ENCODE measurements at places on chromosomes 7 and 10.

GRCh38 chr7:23184709-23185359 lies 3.0 kb downstream of the NUP42 start:
- no peak for DNase-seq

DNA sequence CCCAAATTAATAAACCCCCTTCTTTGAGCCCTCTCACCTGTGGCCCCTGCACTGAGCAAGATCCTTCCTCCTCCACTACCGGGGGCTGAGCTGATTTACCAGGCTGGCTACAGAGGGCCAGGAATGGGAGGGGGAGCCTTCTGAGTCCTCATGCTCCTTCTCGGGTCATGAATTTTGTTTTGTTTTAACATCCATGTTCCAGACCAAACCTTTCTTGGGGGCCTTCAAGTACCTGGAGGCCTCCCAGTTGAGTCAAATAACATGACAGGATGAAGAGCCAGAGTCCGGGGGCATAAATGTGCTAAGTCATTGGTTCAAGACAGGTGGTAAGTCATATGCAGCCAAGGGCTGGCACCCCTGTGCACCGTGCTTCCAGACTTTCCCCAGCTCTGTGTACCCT lies 39.6 kb downstream of the AFAP1L2 start:
- DNase-seq: no peak

- DNase-seq: peak; percentile 29
Measured at GRCh38 chr10:133334503-133335245, 2.0 kb downstream of the CALY start.

DNA sequence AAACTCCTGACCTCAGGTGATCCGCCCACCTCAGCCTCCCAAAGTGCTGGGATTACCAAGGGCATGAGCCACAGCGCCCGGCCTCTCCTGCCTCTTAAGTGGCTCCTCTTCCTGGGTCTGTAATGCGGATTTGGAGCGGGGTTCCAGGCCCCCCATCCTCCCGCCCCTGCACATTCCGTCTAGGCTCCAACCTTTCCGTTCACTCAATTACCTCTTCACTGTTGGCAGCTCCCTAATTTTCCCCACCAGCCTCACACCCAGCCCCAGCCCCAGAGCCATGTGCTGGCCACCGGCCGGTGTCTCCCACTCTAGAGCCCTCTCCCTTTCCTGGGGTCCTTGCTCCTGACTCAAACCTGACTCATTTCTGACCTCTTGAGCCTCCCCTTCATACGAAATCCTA lies 16.6 kb downstream of the ASB13 start:
- DNase-seq: no peak

DNA sequence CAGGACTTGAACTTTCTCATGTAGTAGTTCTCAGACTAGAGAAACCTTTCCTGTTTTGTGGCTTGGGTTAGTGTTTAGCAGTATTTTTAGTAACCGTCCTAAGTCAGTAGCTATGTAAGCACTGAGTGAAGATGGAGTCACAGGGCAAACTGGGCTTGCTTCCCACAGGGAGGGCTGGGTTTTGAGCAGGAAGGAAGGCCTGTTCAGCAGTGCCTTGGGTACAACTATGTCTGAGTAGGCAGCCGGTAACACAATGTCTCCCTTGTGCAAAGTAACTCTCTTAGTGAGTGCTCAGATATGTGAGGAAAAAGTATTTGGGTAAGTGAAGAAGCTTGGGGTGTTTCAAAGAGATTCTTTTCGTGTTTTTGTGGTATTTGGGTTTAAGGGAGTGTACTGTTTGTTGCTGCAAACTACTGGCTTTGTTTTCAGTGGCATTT lies 96.4 kb downstream of the CCSER2 start:
- DNase-seq: no peak

DNA sequence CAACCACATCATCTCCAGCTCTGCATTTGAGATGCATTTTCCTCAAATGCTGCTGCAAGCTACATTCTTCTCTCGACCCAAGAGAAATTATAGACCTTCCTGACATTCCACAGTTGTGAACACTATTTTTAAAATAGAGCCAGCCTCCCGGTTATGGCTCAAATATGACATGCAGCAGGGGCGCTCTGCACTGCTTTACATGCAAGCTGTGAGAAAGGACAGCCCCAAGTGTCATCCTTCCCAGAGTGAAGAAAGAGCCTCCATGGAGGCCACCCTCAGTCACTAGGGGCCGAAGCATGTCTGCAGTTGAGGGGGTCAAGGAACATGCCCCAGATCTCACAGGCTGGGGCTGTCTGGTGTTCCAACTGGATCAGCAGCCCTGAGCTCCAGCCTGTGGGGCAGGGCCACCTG lies 63.9 kb upstream of the CHST15 start:
- DNase-seq: no peak

GRCh38 chr7:33486633-33487032 lies 357.3 kb downstream of the BBS9 start:
- no peak for DNase-seq

DNA sequence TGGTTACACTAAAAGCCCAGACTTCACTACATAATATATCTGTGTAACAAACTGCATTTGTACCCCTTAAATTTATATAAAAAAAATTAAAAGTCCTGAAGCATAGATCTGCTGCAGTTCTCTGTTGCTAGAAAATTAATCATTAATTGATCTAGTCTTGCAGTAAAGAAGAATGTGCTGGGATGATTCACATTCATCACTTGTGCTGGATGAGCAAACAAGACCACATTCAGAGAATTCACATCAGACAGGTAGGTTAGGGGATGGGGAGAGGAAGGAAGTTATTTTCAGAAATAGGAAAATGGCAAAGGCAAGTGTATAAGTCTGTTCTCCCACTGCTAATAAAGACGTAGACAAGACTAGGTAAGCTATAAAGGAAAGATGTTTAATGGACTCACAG lies 1019.0 kb downstream of the KCNMA1 start:
- no peak for DNase-seq

DNA sequence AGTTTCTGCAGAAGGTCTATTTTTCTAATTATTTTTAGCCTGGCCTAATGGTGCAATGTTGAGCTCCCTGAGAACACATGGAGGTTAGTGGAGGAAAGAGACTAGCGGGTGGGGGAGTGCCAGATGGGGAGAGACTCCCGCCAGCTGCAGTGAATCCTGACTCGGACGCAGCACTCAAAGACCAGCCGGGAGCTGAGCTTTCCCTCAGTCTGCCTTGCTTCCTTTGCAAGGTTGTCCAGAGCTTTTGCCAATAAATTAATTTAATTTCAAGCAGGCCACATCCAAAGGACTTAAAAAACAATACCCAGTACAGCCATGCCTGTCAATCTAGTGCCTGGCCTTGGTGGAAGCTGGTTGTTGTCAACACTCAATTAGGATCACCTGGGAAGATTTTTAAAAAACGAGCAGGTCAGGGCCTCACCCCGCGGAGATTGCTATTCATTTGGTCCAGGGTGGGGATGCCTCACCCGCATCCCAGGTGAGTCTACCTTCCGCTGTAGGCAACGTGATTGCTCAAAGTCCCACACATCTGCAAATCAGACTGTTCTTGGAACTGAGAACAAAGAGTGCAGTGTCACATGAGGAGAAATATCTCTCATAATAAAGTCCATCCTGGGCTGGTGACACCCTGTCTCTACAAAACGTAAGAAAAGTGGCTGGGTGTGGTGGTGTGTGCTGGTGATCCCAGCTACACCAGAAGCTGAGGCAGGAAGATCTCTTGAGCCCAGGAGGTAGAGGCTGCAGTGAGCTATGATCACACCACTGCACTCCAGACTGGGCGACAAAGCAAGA lies 4.0 kb downstream of the CLRN3 start:
- no peak for DNase-seq

- no peak for DNase-seq
Measured at GRCh38 chr7:2490181-2490651, 14.0 kb upstream of the GRIFIN start.

GRCh38 chr7:6615723-6616555 lies 529 bp downstream of the ZNF853 start:
- no peak for DNase-seq

DNA sequence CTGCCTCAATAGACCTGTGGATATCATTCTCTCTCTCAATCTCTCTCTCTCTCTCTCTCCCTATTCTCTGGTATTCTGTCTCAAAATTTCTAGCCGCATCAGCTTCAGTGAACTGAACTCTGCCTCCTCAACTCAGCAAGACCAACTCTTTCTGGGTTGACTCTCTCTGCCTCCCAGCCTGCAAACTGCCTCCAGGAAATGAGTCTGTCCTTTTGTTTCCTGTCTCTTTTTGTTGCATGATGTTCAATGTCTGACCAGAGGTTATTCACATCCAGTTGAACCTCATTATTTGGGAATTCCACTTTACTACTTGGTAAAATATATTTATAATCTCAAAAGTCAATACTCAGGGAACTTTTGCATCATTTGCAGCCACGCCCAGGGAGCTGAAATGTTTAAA lies 682.7 kb upstream of the FZD8 start:
- DNase-seq: no peak

GRCh38 chr10:29987471-29987870 lies 71.9 kb downstream of the JCAD start:
- DNase-seq: no peak

- no peak for DNase-seq
Measured at GRCh38 chr10:50216894-50217293, 34.4 kb downstream of the ASAH2 start.

GRCh38 chr10:75186310-75186709 lies 24.3 kb upstream of the VDAC2 start:
- DNase-seq: no peak

- no peak for DNase-seq
Measured at GRCh38 chr7:139626817-139627216, 103.3 kb downstream of the CLEC2L start.

DNA sequence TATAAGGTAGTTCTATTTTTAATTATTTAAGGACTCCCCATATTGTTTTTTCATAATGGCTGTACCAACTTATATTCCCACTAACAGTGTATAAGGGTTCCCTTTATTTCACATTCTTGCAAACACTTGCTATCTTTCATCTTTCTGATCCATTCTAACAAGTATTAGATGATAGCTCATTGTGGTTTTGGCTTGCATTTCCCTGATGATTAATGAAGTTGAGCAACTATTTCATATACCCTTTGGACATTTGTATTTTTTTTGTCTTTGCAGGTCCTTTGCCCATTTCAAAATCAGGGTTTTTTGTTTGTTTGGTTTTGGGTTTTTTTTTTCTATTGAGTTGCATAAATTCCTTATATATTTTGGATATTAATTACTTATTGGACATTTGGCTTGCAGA lies 107.2 kb downstream of the EPC1 start:
- no peak for DNase-seq

- DNase-seq: no peak
Measured at GRCh38 chr7:90552521-90552920, 43.6 kb upstream of the CDK14 start.

- no peak for DNase-seq
Measured at GRCh38 chr10:98486421-98486820, 39.7 kb upstream of the HPS1 start.

- DNase-seq: no peak
Measured at GRCh38 chr7:30874656-30875302, 36.9 kb upstream of the AQP1 start.

DNA sequence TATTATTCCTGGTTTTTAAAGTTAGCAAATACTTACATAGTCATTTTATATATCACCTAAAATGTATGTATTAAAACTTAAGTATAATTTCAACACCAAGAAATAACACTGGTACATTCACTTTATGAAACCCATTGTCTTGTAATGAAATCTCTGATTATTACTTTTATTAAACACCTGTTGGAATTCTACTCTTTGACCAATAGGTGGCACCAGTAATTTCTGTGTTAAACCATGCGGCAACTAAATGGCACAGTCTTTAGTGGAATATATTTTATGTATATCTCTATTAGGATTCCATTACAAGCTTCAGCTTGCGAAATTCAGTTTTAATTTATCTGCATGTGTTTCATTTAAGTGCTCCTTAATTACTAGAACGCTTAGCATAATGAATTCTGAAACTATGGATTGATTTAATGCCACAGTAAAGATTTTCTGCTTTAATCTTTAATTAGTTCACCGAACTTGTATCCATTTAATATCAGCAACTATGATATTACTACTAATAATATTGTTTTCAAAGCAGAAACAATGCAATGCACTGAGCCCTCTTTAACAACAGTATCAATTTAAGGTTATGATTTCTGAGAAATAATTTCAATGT lies 181.3 kb downstream of the MAGI2 start:
- DNase-seq: no peak

DNA sequence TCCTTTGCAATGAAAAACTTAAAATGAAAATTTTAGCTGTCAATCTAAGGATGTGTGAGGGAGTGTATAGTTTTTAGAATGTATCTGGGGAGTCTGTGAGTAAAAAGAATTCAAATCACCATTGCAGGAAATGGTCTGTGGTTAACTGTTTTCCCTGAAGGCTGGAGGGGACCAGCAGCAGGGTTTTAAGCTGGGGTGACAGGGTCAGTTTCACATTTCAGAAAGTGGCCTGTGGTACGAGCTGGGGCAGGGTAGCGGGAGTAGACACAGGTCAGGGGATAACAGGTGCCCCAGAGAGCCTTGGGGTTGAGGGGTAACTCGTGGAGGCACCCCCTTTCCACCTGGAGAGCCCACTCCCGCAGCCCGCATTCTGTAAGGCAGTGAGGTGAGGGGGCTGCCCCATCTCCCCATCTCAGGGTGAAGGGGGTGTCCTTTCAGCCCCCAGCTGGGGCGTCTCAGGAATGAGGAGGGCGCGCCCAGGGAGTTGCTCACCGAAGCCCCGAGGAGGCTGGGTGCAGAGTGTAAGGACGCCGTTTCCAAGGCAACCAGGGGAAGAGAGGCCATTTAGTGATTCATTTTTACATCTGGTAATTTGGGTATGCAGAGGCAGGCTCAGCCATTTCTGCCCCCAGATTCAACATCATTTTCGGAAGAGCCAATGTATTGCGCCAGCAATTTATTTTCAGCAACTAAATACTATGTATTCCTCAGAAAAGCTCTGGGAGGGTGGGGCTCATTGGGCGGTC lies 168.9 kb downstream of the SLIT1 start:
- DNase-seq: no peak

- no peak for DNase-seq
Measured at GRCh38 chr7:32582036-32582435, 86.7 kb downstream of the AVL9 start.

- DNase-seq: no peak
Measured at GRCh38 chr7:22093001-22093400, 147.3 kb upstream of the CDCA7L start.

- DNase-seq: no peak
Measured at GRCh38 chr10:118566911-118567310, 28.5 kb downstream of the PRLHR start.

Data from stimulated activated CD8-positive, alpha-beta memory T cell treated with anti-CD3 and anti-CD28 coated beads, Interleukin-7, amount 100 ng/mL, for 1 hour (primary cell).